ENCODE measurements at places on chromosomes 7 and 10.

DNA sequence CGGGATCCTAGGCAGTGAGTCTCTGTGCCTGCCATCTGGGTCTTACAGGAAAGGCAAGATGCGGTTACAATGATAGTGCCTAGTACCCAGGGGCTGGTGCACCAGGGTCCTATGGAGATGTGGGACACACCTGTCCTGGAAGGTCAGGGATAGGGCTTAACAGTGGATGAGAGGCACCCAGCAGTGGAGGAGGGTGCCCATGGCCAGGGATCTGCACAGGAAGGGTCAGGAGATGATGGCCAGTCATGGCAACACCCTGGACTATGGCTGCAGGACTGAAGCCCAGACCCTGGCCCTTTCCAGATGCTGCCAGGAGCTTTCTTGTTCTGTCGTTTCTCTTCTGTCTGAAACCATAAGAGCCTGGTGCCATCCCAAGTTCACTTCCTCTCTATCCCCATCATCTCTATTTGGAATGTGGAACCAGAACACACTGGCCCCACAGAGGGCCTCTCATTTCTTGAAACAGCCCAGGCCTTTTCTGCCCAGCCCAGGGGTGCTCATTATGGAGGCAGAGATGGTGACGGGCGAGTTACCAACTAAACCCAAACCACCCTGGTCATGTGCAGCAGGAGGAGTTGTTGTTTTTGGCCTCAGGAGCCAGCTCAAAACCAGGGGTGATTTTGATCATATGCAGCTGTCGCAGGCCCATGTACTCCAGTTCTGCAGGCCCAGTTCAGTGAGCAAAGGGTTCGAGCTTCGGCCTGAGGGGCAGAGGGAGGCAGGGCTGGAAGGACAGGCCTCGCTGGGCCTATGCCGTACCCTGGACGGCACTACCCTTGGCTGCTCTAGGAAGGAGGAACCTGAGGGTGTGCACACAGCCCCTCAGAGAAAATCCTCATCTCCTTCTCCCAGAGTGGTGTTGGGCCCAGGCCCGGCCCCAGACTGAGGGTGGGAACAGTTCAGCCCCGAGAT lies 52.6 kb upstream of the GDF10 start:
- DNase-seq: no peak

GRCh38 chr10:122010405-122011050 lies 21.6 kb downstream of the TACC2 start:
- no peak for DNase-seq

DNA sequence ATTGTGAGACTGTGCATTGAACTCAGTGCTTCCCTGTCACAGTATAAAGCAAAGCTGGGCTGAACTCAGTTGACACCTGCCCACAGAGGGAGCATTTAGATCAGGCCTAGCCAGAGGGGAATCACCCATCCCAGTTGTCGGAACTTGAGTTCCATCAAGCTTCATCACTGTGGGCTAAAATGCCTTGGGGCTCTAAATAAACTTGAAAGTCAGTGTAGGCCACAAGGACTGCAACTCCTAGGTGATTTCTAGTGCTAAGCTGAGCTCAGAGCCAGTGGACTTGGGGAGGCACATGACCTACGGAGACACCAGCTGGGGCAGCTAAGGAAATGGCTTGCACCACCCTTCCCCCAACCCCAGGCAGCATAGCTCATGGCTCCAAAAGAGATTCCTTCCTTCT lies 7.7 kb upstream of the ABCB4 start:
- DNase-seq: no peak

DNA sequence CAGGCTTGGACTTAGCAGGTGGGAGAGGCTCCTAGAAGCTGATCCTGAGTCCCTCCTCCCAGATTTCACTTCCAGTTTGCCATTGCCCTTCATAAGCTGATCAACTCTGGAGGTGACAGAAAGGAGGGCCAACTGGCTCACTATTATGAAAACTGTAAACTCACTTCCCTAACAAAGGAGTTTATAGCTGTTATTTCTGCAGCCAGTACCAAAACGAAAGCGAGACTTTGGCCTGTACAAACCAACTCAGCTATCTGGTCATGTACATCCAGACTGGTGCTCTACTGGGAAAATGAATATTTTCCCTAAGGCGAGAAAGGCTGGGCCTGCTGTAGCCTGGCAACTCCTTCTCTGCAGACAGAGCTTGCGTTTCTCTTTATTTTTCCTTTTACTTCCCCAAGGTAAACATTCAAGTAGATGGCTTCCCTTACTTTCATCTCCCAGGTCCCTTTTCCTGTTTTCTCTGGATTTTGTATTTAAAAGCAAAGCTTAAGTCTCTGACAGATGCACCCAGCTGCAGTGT lies 54.7 kb downstream of the GALNT17 start:
- DNase-seq: no peak

DNA sequence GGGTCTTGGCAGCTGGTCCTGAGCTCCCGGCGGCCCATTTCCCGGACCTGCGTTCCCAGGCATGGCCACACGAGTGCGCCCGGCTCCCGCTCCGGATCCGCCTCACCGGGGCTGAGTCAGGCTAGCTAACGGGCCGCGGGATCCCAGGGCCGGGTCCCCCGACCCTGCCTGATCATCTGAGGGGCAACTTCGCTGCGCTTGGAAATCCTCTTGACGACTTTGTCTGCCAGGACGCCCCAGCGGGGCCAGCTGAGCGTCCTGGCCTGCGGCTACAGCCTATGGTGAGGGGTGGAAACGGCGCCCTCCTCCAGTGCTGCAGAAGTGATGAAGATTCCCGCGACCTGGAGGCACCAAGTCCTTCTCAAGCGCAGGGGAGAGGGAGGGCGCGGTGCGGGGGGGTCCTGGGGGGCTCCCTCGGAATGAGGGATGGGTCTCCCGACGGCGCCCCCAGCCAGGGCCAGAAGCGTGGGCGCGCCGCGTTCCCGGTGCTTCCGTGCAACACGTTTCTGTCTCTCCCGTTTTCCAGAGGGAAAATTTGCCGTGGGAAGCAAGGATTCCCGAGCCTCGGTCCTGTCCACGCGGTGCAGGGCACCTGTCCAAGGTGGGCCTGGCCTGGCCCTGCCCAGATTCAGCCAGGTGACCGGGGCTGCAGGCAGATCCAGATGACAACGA lies 212.4 kb downstream of the CCSER2 start:
- peak; percentile 40 for DNase-seq

GRCh38 chr7:122676466-122676865 lies 22.5 kb downstream of the RNF133 start:
- DNase-seq: no peak

DNA sequence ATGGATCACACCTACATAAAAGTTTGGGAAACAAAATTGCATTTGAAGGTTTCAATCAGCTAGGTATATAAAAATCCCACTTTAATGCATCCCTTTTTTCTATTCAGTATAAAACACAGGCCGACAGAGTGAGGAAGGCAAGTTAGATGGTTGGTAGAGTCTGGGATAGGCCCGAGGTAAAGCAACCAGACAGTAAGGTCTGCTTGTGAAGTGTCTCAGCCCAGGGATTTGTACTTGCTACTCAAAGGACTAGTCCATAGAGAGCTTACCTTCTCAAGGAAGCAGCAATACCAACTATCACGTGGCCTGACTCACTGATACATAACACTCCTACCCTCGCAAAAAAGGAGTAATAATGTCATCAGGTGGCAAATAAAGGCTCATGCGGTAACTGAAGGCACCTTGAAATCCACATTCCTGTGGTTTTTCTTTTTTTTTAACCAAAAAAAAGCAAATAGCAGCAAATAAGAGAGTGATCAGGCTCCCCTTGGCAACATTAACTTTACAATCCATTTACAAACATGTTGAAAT lies 56.2 kb upstream of the ATP6V0A4 start:
- no peak for DNase-seq

DNA sequence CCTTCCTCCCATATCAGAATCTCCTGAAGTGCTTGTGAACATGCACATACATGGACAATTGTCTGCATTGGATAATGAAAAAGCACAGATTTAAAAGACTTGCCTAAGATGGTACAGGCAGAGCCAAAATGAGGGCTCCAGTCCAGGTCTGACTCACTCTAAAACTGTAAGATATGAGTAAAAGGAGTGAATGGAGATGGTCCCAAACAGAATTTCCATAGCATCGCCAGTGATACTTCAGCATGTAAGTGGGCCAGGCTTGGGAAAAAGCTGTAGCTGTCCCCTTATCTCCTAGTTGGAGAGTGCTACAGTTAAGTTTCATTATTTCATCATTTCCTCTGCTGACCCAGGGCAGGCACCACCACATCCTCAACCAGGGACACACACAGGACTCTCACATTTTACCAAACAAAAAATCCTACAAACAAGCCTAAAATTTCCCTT lies 26.4 kb upstream of the IL6 start:
- no peak for DNase-seq

GRCh38 chr10:116097239-116097784 lies 175.7 kb downstream of the GFRA1 start:
- no peak for DNase-seq

DNA sequence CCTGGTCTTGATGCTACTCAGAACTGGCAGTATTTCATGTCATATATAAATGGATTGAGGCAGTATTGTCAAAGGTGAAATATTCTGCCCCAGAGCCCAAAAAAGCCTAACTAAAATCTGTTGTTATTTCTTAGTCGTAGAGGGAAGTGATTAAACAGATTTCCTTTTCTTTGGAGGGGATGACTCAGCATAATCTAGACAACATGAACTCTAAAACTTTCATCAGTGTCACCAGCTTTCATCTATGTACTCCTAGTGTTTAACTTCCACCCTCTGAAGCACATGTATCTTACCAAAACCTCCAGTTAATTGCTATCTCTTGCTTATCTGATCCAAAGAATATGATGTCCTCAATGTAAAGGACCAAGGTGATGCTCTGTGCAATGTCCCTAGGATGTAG lies 97.1 kb upstream of the ARID5B start:
- DNase-seq: no peak

- DNase-seq: no peak
Observed at GRCh38 chr7:134963036-134963435, 23.3 kb upstream of the AGBL3 start.

DNA sequence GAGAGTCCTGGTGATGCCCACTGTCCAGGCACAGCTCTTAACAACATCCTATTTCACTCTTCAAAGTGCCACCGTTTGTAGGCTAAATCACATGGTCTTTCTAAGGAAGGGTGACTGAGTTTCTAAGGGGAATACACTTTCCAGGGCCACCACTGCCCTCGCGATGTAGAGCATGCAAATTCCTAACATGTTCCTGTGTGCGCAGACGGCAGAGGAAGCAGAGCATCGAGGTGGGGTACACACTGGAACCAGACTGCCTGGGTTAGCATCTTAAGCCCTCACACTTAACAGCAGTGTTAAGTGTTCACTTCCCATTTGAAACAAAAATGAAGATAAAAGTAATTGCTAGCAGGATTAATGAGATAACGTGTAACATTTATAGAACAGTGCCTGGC lies 3.0 kb downstream of the VOPP1 start:
- DNase-seq: no peak

DNA sequence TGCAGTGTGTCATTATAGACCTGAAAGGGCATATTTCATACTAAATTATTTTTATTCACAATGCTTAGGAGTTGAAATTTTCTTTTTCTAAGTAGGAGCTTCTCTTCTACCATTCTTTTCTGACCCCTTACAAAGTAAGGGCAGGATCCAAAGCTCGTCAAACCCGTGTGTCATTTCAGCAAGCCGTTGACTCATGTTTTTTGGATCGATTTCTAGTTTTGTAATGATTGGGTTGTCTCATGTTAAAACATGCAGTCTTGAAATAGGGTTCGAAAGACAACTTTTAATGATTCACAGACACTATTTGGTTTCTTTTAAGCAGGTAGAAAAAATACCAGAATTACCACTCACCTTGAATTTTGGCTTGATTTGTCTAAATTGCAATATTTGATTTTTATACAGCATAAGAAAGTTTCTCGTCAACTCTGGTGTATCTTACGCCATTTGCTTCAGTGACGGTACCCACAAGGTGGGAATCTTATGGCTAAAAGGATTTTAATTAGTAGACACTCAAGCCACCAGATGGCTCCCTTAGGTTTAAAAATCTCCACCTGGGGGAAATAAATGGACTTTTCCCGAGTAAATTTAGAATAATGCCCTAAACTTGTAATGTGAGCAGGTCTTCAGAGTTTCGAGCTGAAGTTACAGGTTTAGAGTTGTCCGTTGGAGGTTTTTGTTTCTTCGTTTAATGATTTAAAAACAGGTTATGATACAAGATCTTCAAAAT lies 283.4 kb downstream of the CCDC3 start:
- no peak for DNase-seq

DNA sequence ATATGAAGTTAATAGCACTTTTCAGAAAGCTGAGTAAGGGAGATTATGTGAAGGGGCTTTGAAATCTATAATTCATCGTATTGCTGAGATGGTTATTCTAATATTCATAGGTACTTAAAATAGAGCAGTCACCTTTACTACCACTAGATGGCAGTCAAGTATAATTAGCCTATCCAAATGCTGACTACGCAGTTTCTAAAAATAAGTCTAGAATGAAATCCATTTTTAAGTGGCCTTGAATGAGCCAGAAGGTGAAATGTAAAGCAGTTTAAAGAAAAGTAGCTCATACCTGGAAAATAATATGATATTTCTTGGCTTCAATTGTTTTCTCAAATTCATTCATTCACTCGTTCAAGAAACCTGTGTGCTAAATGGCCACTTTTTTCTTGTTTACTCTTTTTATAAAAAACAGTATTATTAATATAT lies 1277.1 kb downstream of the GATA3 start:
- DNase-seq: no peak

- no peak for DNase-seq
Observed at GRCh38 chr10:29613791-29614190, 21.0 kb downstream of the SVIL start.

GRCh38 chr10:78471723-78472550 lies 438.3 kb downstream of the RPS24 start:
- DNase-seq: no peak

- DNase-seq: no peak
Observed at GRCh38 chr7:1663857-1664651, 6.0 kb upstream of the ELFN1 start.

- DNase-seq: no peak
Observed at GRCh38 chr7:36746347-36746746, 22.1 kb upstream of the AOAH start.

GRCh38 chr7:2785071-2785500 lies 59.0 kb downstream of the GNA12 start:
- no peak for DNase-seq

DNA sequence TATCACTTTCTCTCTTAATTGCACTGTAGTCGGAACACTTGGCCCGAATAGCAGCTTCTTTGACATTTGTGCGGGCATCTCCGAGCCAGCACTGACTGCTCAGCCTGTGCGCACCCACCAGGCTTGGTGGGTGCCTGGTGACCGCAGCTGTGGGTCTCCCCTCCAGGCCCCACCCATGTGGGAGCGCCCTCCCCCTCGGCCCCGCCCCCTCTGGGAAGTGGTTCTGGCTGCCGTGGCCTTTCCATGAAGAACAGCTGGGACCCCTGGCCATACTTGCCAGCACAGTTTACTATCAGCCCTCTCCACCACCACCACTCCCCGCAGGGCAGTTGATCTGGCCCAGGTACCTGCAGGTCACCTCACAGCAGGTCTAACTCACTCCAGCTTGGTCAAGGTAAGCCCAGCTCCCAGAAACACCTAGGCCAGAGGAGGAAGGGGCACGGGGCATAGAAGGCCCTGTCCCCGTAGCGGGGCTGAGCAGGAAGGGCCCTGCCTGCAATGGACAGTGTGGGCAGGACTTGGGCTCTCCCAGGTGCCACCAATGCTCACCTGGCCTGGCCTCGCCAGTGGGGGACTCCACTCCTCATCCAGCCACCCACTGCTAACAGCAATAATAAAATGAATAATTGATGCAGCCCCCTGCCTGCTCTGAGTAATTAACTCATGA lies 5.8 kb downstream of the RASGEF1A start:
- DNase-seq: no peak

- no peak for DNase-seq
Observed at GRCh38 chr10:119770928-119771327, 45.1 kb downstream of the INPP5F start.
